ENCODE measurements at places on chromosomes 2 and 18.
A peak's percentile ranks its signal among the peaks of the same experiment; 100 is the strongest.

GRCh38 chr2:43838560-43839267, at the start of the genes ABCG5 and ABCG8:
Gene ABCG5, minus strand, starts transcription at chr2:43838839. Its CDS starts 160 bp downstream, at chr2:43838679.
Gene ABCG8, plus strand, starts transcription at chr2:43838971. Its CDS starts 83 bp downstream, at chr2:43839054.
- peak; percentile 67 for DNase-seq

GRCh38 chr18:48131042-48131441, 200.6 kb upstream of the SMAD2 start:
- DNase-seq = no peak

- no peak for DNase-seq
These were observed 39.3 kb downstream of the ADAM23 start for GRCh38 chr2:206482633-206483032.

- no peak for DNase-seq
These were observed 89.6 kb downstream of the ITGB1BP1 start for GRCh38 chr2:9333591-9334171.

GRCh38 chr18:49431165-49431962, 29.1 kb downstream of the DYM start:
- no peak for DNase-seq

DNA sequence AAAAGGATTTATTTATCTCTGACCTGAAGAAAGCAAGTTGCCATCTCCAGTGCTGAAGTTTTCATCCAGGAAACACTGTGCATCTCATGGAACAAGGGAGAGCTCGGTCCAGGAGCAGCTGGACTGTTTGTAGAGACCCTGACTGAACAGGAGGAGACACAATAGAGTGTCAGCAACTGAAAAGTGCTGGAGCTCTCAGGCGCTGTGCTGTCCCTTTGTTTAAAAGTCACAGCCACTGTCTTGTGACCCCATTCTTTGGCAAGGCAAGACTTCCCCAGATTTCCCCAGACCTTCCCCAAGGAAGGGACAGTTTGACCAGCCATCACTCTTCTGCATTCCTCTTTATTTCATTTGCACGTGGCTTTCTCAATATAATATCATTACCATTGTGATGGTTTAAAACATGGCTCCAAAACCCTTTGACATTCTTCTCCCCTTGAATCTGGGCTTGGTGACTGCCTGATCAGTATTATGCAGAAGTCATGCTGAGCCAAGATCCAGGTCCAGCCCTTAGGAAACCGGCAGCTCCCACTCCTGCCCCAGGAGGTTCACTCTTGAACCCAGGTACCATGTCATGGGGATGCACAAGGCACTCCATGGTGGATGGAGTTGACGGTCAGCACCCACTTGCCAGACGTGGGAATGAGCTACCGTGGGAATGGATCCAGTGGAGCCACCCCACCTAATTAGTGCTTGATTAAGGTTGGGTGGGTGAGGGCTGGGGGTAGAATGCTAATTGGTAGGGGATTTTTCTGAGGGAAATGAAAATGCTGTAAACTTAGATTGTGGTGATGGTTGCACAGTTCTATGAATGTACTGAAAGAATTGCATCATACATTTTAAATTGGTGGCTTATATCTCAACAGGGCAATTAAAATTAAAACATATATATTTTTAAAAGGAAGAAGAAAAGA, 497.9 kb upstream of the RAB6C start:
- DNase-seq = peak; percentile 64

GRCh38 chr2:80363330-80363729, 58.8 kb upstream of the LRRTM1 start:
- no peak for DNase-seq

GRCh38 chr2:231816327-231817026, 30.2 kb downstream of the COPS7B start:
- DNase-seq = no peak

- DNase-seq = no peak
These were observed 44.5 kb upstream of the C2orf74 start for GRCh38 chr2:61117534-61117933.

- DNase-seq = no peak
These were observed 125.3 kb downstream of the TWIST2 start for GRCh38 chr2:238973038-238973739.

DNA sequence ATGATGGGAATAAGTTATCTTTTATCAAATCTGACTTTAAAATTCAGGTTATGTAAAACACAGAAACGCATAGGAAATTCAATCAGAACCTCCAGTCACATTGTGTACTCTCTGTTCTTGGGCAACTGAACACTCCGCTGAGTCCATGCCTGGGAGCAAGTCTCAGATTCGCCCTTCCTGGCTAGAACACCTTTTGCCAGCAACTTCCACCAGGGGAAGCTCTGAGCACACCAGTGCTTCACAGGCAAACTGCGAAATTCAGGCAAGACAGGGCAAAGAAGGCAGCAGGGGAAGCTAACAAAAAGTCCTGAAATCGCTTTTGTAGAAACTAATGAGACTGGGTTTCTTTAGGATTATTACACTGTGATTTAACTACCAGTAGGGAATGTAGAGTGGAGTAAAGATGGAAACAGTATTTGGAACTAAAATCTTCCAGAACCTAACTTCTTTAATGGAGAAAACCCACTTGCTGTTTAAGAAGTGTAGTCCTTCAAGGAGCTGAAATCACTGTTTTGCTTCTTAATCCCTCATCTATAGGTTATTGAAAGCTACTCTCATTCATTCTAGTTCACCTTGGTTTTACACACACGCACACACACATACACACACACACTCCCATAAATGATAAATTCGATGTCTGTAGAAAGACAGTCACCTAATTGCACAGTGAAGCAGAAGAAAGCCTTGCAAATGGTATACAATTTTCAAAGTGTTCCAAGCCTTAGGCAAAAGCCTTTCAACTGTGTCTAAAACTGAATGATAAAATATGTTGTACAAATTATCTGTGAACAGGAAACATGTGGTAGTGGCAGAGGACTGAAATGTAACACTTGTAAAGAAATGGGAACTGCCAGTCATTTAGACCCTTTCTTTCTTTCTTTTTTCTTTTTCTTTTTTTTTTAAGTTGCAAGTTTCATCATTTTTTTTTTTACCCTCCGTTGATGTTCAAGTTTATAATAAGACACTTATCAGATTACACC, 214.5 kb downstream of the TMEM182 start:
- no peak for DNase-seq

GRCh38 chr2:188573453-188573852, 281.8 kb downstream of the GULP1 start:
- DNase-seq = no peak

DNA sequence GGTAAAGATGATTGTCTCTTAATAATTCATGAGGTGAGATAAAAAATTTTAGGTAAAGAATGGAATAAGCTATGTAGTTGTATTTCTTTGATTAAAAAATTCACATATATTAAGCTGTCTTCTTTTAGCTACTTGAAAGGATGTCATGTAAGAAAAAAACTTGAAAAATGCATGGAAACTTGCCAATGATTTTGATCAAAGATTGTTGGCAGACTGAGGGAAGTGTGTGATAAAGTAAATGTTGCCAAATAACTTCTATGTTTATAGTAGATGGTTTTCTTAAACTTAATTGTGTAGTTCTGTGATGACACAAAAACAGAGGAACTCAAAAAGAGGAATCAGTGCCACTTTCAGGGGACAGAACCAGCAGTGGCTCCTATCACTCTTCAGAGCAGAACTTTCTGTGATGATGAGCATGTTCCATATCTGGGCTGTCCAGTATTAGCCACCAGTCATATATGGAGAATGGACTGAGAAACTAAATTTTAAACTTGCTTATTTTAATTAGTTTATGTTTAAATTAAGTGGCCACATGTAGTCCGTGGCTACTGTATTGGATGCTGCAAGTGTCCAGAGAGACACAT, 51.9 kb upstream of the SLC38A11 start:
- no peak for DNase-seq

GRCh38 chr2:99481941-99482340, 7.9 kb downstream of the REV1 start:
- DNase-seq = no peak

DNA sequence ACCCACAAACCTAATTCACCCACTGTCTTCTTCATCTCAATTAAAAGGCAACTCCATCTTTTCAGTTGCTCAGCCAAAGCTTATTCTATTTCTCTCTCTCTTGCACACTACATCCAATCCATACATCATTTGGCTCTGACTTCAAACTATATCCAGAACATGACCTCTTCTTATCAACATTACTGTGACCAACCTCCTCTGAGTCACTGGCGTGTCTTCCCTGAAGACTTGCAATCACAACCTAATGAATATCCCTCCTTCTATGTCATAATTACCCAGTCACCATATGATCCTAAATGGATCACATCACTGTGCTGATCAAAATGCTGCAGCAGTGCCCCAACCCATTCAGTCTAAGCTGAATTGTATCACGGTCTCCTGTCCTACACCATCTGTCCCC, 22.6 kb upstream of the SULT1C3 start:
- DNase-seq = no peak

DNA sequence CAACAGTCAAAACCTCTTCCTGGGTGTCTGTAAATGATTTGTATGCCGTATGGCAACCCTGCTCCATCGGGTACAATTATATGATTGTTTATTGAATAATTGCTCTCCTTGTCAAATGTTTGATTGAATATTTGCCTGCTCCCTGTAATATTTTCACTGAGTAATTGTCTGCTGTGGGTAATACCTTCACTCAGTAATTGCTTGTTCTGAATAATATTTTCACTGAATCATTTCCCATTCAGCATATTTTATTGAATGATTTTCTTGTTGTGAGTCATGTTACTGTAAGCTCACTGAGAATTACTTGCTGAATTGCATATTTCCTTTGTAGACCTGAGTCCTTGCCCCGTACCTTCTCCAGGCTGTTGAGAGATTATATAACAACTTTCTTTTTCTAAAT, 535.2 kb downstream of the METTL4 start:
- no peak for DNase-seq

GRCh38 chr2:233821709-233822100, 32.6 kb downstream of the HJURP start:
- DNase-seq = no peak

DNA sequence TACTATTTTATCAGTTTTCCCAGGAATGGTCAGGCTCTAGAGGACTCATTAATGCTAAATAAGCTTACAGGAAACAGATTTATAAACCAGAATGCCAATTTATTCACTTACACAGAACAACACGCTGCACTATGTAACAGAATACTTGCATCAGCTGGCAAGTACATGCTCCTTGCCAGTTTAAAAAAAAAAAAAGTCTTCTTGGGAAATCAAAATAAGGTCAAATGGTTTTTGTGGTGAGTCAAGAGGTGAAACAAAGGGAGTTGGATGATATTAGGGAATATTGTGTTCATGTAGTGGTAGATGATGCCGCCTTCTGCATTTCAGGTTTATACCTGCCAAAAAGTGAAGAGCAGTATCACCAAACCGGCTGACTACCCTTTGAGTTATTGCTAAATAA, 1322.1 kb upstream of the ZEB2 start:
- no peak for DNase-seq

DNA sequence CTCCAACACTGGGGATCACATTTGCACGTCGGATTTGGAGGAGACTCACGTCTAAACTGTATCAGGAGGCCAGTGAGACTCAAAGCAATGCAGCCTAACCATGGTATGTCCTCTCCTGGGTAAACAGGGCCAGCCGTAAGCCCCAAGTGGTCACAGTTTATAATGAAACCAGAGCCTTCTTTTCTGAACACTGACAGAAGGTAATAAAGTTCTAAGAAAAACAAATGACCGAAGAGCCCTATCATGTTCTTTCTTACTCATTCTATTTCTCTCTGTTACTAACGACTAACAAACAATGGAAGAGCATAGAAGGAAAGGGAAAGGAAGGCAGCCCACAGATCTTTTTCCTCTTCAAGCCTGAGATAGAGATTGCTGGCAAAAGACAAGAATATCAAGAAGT, 796.8 kb upstream of the SOX11 start:
- no peak for DNase-seq

DNA sequence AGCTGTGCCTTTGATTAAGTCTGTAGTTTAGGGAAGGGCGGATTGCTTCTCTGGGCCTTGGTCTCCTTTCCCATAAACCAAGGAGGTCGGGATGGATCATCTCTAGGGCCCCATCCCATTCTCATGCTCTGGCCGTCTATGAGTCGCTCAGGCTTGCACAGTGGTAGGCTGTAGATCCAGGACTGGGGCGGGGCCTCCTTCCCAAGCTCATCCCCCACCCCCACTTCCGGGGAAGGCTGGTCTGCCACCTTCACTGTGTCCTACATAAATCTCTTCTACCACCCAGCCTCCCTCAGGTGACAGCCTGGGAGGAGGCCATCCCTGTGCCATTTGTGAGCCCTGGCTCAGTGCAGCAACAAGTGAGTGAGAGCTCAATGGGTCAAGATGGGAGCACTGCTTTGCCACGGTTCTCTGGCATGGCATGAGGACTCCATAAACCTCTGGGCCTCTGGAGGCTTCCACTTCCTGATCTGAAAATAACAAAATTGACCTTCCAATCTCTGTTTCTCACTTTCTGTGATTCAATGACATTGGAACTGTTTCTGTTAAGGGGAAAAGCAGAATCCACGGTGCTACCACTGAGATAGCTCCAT, 68.5 kb downstream of the SUMO1 start:
- no peak for DNase-seq

DNA sequence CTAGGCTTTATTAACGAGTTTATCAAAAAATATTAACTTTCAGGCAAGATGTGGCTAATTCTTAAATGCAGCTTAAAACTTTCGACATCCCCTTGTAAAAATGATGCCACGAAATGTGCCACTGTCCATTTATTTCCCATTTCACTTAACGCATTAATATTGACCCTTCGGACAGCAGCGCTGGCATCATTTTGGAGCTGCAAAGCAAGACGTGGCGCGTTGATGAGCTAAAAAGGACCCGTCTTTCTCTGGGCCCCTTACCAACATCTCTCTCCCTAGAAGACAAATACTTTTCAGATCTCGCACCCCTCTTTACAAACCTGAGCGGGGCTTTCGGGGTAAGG, 367.9 kb downstream of the MTX2 start:
- DNase-seq = no peak

- no peak for DNase-seq
These were observed 22.5 kb upstream of the TXNDC2 start for GRCh38 chr18:9863282-9863681.

DNA sequence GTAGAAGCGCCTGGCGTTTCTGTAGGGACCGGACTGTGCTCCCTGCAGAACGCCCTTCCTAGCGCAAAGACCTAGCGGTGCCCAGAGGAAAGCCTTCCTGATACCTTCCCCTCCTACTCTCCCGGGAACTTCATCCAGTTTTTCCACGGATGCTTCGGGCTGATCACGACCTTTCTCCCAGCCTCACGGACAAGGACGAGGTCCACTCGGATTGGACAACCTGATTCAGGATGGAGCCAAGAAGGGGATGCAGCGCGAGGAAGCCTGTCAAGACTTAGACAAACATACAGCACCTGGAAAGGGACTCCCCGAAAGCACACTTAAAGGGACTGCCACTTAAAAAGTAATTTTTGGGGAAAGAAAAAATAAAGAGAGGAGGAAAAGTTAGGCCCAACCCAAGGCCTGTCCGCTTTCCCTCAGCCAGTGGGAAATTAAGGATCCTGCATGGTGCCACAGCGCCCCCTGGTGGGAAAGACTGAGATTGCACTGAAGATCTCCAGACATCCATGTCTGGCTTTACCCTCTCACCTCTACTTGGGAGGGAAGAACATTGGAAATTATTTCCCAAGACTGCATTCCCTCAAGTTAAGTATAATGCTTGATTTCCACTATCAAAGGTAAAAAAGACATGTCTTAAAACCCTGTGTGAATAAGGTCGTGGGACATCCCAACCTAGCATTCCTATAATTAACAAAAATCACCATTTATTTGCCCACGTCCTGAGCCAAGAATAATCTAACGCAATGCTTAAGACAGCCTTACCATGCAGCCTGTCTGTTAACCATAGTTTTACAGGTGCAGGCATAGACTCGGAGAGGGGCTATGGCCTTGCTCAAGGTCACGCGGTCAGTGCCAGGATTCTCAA, 13.4 kb upstream of the COPS8 start:
- no peak for DNase-seq
